ENCODE measurements at places on chromosomes 16 and 17.

DNA sequence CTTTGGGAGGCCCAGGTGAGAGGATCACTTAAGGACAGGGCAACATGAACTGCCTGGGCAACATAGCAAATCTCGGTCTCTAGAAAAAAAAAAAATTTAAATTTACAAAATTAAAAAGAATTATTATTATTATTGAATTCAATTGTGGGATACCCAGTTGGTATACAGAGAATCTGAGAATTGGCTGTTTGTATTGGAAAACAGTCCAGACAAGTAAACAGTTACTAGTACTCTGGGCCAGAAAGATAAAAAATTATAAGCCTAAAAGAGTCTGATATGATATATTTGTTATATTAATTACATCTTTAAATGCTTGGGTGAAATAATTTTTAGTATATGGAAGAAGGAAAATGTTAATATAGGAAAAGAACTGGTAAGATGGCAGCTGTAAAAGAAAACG is 15.0 kb downstream of the CCDC47 start:
- DNase-seq = no peak

GRCh38 chr16:12403746-12404658 is 399.7 kb downstream of the CPPED1 start:
- no peak for DNase-seq

- peak; percentile 88 for DNase-seq
These were observed 32.0 kb upstream of the PLLP start for GRCh38 chr16:57316390-57317017.

- DNase-seq = no peak
These were observed 15.0 kb downstream of the CD300E start for GRCh38 chr17:74608511-74608910.

GRCh38 chr16:74563828-74564263 is 43.1 kb downstream of the GLG1 start:
- DNase-seq = peak; percentile 68

GRCh38 chr16:3654249-3654991 is at the start of gene DNASE1:
Gene DNASE1 (plus strand): TSS chr16:3654691. CDS start chr16:3655374, 683 bp downstream.
- DNase-seq = peak; percentile 55

DNA sequence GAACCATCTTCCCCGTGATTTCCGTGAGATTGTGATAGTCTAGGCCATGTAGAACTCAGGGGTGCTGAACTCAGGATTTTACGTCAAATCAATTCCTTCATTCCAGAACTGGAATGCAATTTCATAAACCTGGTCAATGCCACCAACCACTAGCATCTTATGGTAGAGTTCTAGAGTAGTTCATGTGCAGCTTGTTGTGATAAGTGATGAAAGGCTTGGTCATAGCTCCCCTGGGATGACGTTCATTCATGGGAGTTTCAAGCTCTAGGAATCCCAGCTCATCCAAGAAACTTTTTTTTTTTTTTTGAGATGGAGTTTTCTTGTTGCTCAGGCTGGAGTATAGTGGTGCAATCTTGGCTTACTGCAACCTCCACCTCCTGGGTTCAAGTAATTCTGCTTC is 3.7 kb upstream of the DPEP2 start:
- no peak for DNase-seq
